ENCODE measurements at places on chromosomes 5 and 9.

DNA sequence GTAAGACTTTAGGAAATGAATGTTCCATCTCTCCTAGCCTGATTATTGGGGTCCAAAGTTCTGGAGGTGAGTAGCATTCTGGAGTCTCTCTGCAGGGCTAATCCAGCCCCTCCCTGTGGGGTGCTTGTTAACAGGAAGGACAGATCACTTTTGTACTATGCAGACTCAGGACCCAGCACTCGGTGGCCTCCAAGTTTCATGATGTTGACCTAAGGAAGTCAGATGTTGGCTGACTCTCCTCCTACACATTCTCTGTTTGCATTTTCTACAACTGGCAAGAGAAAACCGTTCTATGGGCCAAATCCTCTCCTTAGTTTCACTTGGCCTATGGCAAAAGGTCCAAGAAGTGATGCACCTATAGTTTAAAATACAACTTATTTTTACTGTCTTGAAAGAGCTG lies 5.5 kb upstream of the PDE8B start:
- DNase-seq: no peak

DNA sequence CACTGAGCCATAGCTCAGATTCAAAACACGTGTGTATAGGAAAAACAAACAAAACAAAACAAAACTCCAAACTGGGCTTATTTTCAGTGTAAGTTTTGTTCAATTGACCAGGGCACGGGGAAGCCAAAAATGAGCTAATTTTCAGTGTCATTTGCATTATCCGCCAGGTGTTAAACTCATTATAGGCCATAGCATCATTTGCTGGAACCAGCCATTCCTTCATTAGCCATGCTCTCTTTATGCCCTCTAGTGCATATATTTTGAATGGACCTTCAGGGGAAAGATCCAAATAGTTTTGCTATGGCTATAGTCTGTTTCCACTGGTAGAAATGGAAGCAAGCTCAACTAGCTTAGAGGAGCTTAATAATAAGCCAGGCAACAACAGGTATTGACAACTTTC lies 1205.2 kb upstream of the DMAC1 start:
- DNase-seq: no peak

GRCh38 chr9:96116275-96117064 lies 185.5 kb downstream of the HSD17B3 start:
- no peak for DNase-seq

- DNase-seq: no peak
Measured at GRCh38 chr5:75239681-75240080, 3.0 kb upstream of the ANKRD31 start.

- DNase-seq: no peak
Measured at GRCh38 chr5:53029608-53030007, 40.5 kb downstream of the ITGA2 start.

DNA sequence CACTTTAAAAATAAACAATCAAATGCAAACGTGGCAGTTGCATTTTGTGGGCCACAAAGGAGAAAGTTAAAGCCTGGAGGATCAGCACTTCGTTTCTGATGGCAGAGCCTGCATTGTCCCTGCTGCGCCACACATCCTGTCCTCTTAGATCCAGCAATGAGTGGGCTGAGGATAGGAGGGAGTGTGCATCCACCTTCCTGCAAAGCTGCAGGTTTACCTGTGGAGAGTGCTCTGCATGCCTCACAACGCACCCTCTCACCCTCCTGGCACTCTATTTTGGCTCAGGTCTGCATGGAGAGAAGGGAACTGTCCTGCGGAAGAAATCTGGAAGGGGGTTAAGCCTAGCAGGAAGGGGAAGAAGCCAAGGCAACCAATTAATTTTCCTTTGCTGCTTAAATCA lies 212.2 kb upstream of the SLC24A2 start:
- DNase-seq: no peak

GRCh38 chr9:549455-549997 lies 292.0 kb upstream of the DMRT1 start:
- DNase-seq: no peak

DNA sequence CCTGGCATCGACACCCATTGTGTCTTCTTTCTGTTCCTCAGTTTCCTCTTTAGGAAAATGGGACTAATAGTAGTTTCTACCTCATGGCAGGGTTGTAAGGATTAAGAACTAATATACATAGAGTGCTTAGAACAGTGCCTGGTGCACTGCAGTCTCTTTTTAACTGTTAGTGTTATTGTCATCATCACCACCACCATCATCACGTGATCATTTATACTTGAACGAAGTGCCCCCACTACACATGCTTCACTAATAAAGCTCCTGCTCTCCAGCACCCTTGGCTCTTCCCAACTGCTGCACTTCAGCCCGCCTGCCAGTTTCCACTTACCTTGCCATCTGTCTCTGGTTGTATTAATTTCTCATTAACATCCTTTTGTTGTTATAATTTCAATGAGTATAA lies 35.8 kb upstream of the MAST4 start:
- DNase-seq: no peak

DNA sequence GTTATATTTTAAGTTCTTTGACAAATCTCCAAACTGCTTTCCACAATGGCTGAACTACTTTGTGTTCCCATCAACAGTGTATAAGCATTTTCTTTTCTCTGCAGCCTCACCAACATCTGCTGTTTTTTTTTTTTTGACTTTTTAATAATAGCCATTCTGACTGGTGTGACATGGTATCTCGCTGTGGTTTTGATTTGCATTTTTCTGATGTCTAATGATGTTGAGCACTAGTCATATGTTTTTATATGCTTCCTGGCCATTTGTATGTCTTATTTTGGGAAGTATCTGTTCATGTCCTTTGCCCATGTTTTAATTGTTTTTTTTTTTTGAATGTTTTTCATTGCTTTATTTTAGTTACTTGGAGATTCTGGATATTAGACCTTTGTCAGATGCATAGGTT lies 196.6 kb downstream of the PLK2 start:
- DNase-seq: no peak

GRCh38 chr9:129889941-129890717 lies 54.9 kb downstream of the USP20 start:
- no peak for DNase-seq

GRCh38 chr5:104048231-104048630 lies 485.6 kb upstream of the NUDT12 start:
- no peak for DNase-seq

DNA sequence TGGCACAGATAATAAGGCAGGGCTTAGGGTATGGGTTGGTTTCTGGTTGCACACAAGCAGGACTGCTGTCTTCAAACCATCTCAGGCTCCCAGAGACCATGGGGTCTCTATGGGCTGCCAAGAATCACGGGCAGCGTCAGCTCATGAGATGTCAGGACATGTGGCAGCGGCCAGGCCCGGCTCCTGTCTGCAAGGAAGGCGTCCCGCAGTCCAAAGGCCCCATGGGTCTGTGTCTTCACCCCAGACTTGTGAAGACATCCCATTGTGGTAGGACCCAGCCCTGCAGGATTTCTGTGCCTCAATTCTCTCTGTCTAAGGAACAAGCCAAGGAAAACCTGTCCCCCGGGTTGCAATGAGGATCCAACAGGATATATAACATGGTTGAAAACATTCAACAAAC lies 32.6 kb downstream of the IPPK start:
- DNase-seq: no peak

GRCh38 chr5:142865631-142866030 lies 95.5 kb downstream of the ARHGAP26 start:
- no peak for DNase-seq

GRCh38 chr9:38172586-38172985 lies 103.6 kb upstream of the SHB start:
- DNase-seq: no peak

DNA sequence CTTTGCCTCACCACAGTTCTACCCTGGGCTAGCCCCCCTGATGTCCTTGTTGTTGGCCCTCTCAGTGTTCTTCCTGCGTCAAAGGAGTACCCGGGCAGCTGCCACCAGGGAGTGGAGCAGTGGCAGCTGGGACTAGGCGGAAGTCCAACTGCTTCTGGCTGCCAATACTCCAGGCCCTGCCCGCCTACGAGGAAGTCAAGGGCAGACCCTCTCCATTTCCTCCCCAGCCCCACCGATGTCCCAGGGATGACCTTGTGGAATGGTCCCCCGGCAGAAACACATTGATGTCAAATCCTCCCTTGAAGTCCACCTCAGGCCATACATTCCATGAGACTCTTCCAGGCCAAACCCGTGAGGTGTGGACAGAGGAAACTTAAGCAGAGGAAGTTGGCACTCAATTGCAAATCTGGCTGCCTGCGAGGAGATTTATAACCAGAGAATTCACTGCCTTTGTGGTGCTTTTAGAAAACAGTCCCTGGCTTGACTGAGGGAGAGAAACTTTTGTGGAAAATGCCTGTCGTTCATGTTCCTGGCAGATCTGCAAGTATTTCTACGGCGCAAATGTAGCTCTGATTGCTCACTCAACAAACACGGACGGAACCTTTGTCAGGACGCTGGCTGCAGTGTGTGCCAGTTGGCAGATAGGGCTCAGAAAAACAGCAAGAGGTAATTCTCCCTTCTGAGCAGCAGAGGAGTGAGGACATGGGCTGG lies 339.7 kb downstream of the RAB3C start:
- peak; percentile 63 for DNase-seq

- peak; percentile 22 for DNase-seq
Measured at GRCh38 chr5:179732918-179733771, 523 bp downstream of the MAML1 start.

GRCh38 chr5:10442576-10442975 lies 897 bp downstream of the ROPN1L start:
- no peak for DNase-seq

DNA sequence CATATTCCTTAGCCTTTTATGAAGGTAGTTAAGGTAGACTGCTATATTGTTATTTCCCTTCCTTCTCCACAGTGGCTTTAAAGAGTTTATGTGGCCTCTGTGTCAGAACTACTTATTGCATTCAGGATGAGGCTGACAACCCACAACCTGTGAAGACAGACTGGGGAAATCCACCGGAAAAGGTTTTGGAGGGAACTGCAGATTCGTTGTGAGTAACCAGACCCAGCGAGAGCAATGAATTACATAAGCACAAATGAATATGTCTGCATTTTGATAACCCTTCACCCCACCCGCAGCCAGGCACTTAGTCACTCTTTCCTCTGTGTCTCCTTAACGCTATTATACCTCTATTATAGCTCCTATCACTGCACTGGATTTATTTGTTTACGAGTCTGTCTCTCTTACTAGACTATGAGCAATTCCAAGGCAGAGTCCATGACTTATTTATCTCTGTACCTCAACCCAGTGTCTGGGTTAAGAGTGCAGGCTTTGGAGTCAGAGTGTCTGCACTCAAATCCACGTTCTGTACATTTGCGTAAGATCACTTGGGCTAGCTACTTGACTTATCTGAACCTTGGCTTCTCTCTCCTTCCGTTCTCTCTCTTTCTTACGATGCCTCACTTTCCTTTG lies 19.2 kb downstream of the KCTD16 start:
- DNase-seq: no peak

DNA sequence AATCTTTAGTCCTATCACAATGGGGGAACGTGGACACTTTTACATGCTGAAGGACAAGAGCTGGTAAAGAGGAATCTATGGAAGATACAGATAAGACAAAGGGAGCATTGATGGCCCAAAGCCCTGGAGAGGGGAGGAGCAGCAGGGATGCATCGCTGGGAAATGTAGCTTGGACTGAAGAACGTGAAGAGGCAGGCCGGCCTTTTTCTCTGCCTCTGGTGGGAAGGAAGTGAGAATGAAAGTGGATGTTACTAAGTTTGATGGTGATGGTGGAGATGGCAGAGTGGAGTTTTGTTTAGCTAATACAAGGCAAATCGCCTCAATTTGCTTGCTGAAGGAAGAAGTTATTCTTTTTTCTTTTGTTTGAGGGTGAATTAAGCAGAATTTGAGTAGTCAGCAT lies 124.6 kb upstream of the TAF11L2 start:
- DNase-seq: no peak

- DNase-seq: peak; percentile 18
Measured at GRCh38 chr5:143896516-143896915, 84.6 kb downstream of the HMHB1 start.

GRCh38 chr5:149265597-149265996 lies 6.1 kb upstream of the AFAP1L1 start:
- peak; percentile 57 for DNase-seq

GRCh38 chr5:36606036-36606427 lies 374 bp upstream of the SLC1A3 start:
- no peak for DNase-seq

- no peak for DNase-seq
Measured at GRCh38 chr5:146745931-146746577, 132.5 kb downstream of the PPP2R2B start.

- peak; percentile 74 for DNase-seq
Measured at GRCh38 chr5:96657068-96657467, 5.1 kb upstream of the CAST start.

GRCh38 chr9:76441551-76442322 lies 17.2 kb upstream of the GCNT1 start:
- no peak for DNase-seq

Data from fibroblast of gingiva (primary cell).